ENCODE measurements at places on chromosomes 3 and 15. TPM values are rescaled to one million over a fixed set of nuclear protein-coding genes. Genes with fewer than 3 reads are reported as not detected.

The MST1R gene
- 1.0 TPM for total RNA-seq

The GAP43 gene
- total RNA-seq, result not detected

The HESX1 gene
- total RNA-seq, result 0.40 TPM

The ISY1 gene
- 47.2 TPM for total RNA-seq

The TP63 gene
- 0.11 TPM for total RNA-seq

The TRAIP gene
- total RNA-seq, result 4.4 TPM

The BFSP2 gene
- not detected for total RNA-seq

The CCR8 gene
- not detected for total RNA-seq

The XCR1 gene
- total RNA-seq, result not detected

- DNase-seq, result peak; percentile 99
Observed at GRCh38 chr3:195150181-195151118, 120.5 kb downstream of the XXYLT1 start.

- DNase-seq, result no peak
Observed at GRCh38 chr3:165078293-165078692, at the start of gene SI. Gene SI, minus strand, starts transcription at chr3:165078496. Its CDS starts 2,484 bp downstream, at chr3:165076012.

GRCh38 chr15:87781959-87782625 is 474.4 kb downstream of the NTRK3 start:
- DNase-seq, result no peak

DNA sequence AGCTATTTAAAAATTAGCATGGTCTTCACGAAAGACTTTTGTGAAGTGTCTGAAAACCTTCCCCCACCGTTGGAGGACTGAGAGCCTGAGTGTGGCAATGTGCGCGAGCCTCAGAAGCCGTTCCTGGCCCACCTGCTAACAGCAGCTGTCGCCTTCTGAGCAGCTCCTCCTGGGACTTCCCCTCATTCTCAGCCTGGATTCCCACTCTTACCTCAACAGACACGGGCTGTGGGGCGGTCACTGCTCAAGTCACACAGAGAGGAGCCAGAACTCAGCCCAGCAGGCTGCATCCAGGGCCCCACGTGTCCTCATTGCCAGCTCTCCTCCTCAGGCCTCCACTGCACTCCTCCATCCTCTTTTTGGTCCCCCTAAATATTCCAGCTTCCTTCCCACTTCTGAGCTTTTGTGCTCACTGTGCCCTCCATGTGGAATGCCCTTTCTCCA is 7.8 kb downstream of the DNASE1L3 start:
- DNase-seq, result no peak

- no peak for DNase-seq
Observed at GRCh38 chr3:138687236-138687635, 78.7 kb downstream of the FAIM start.

DNA sequence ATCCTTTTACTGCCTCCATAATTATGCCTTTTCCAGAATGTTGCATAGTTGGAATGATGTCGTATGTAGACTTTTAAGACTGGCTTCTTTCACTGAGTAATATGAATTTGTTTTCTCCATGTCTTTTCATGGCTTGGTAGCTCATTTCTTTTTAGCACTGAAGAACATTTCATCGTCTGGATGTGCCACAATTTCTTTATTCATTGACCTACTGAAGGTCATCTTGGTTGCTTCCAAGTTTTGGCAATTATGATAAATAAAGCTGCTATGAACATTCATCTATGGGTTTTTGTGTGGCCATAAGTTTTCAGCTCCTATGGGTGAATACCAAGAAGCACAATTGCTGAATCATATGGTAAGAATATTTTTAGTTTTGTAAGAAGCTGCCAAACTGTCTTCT is 23.2 kb upstream of the RARRES1 start:
- DNase-seq, result no peak

GRCh38 chr3:196963631-196963953 is 5.0 kb downstream of the PIGZ start:
- no peak for DNase-seq
